ENCODE measurements at places on chromosomes 6 and 20.

- DNase-seq = no peak
Measured at GRCh38 chr6:159104931-159105330, 60.1 kb upstream of the TAGAP start.

- DNase-seq = no peak
Measured at GRCh38 chr6:8705435-8706020, 270.2 kb upstream of the SLC35B3 start.

DNA sequence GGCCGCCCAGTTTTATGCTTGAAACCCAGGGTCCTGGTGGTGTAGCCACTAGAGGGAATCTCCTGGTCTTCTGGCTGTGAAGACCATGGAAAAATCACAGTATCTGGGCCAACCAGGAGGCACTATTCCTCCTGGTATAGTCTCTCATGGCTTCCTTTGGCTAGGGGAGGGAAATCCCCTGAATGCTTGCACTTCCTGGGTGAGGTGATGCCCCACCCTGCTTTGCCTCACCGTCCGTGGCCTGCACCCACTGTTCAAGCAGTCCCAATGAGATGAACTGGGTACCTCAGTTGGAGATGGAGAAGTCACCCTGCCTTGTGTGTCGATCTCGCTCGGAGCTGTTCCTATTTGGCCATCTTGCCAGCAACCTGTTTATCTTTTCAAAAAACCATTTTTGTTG, 10.1 kb upstream of the ZNF337 start:
- no peak for DNase-seq

GRCh38 chr6:56842686-56843475, 112.0 kb upstream of the BEND6 start:
- no peak for DNase-seq

DNA sequence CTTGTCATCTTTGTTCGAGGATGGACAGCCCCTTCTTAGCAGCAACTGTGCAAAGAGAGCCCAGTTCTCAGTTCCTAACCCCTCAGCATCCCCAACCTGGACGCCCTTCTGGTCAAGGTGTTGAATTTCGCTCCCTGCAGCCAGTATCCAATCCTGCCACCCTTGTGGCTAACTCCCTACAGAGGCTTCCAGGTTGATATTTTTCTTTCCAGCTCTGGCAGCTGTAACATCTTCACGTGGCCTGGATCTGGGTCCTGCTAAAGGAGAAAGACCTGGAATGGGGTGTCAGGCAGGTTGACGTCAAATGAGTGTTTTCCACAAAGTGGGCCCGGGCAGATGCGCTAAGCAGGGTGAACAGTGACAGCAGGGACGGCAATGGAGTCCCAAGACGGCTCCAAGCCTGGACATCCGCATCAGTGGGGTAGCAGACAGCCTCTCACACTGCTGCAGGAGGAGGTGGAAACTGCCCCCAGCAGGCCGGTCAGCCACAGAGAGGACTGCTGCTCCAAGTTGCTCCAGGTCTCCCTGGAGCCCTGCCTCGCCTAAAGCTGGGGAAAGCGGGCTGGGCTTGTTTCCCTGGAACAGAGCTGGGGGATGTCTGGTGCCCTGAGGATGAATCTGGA, 1.0 kb upstream of the YTHDF1 start:
- no peak for DNase-seq

GRCh38 chr20:35318502-35319157, 26.4 kb upstream of the FAM83C start:
- no peak for DNase-seq

DNA sequence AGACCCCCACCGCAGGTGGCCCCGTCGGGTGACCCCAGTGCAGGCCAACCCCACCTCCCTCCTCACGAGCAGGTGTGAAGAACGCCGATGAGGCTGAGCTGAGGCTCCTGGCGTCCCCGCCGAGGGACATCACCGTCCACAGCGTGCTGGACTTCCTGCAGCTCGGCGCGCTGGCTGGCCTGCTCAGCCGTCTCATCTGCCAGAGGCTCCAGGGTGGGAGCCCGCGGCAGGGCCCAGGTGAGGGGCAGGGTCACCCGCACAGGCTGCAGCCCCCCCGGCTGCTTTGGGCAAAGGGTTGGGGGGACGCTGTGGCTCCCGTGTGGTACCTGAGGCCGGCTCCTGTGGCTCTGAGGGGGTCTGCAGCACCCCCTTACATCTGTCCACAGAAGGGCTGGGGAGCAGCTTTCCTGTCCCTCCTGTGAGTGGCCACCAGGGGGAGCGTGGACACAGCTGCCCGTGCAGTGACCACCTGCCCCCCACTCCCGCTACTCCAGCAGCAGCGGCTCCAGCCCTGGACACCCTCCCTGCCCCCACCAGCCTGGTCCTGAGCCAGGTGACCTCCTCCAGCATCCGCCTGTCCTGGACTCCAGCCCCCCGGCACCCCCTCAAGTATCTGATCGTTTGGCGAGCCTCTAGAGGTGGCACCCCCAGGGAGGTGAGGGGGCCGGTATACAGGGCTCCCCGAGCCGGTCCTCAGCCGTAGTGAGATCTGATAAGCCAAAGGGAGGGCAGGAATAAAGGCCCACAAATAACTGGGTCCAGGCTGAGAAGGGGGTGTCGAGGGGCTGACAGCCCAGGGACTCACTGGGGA, 16.5 kb downstream of the COL20A1 start:
- DNase-seq = no peak

- peak; percentile 17 for DNase-seq
Measured at GRCh38 chr20:49534255-49534712, 33.7 kb downstream of the PTGIS start.

- no peak for DNase-seq
Measured at GRCh38 chr6:107813555-107814194, 10.4 kb downstream of the SCML4 start.

DNA sequence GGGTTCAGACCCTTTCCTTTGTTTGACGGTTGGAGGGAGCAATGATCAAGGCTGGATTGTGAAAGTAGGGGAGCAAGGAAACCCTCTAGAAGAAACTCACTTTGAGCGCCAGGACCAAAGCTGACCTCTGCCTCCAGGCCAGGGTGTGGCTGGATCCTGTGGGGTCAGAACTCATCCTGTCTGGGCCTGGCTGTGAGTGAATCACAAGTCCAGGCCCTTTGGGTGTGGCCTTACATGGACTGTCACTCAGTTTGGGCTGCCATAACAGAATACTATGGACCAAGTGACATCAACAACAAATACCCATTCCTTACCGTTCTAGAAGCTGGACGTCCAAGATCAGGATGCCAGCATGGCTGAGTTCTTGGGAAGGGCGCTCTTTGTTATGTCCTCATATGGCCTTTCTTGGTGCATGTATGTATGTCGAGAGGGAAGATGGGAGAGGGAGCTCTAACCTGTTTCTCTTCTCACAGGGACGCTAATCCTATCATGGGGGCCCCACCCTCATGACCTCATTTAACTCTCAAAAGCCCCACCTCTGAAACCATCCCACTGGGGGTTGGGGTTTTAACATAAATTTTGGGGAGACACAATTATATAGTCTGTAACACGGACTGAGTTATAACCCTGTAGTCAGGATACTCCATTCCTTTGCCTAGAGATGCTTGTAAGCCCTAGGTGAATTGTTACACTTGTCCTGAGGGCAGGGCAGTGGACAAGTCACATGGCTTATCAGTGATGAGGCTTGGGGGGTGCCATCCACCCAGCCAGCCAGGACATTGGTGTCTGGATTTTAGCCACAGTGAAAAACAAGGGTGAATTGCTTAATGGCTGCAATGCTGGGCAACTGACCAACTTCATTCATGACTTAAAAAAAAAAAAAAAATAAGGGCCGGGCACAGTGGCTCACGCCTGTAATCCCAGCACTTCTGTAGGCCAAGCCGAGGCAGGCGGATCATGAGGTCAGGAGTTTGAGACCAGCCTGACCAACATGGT, 80.0 kb downstream of the TRMT11 start:
- no peak for DNase-seq

DNA sequence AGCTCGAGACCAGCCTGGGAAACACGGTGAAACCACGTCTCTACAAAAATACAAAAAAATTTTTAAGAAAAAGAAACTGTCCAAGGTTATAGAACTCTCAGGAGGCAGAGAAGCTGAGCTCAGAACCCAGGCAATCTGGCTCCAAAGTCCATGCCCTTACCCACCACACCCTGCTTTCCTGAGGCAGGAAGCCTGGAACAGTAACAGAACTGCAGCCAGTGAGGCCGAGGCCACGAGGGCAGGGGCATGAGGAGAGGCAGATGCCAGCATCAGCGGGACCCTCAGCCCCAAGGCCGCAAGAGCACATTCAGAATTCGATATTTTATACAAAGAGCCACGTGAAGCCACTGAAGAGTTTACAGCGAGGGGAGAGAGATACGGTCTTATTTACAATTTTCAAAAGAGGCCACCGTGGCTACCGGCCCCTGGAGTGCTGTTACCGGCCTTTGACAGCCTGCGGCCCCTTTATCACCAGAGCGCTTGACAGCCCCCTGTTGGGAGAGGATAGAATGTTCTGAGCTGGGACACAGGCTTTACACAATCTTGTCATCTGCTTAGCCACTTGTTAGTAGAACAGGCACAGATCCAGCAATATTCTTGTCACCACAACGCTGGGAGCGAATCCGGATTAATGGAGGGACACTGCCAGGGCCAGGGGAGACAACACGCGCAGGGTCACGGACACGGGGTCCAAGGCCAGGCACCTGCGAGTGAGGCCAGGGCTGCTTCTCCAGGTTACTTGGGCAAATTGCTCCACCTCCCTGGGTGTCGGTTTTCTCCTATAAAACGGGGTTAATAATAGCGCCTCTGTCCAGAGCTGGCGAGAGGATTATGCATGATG, 5.6 kb downstream of the SPATA2 start:
- no peak for DNase-seq

DNA sequence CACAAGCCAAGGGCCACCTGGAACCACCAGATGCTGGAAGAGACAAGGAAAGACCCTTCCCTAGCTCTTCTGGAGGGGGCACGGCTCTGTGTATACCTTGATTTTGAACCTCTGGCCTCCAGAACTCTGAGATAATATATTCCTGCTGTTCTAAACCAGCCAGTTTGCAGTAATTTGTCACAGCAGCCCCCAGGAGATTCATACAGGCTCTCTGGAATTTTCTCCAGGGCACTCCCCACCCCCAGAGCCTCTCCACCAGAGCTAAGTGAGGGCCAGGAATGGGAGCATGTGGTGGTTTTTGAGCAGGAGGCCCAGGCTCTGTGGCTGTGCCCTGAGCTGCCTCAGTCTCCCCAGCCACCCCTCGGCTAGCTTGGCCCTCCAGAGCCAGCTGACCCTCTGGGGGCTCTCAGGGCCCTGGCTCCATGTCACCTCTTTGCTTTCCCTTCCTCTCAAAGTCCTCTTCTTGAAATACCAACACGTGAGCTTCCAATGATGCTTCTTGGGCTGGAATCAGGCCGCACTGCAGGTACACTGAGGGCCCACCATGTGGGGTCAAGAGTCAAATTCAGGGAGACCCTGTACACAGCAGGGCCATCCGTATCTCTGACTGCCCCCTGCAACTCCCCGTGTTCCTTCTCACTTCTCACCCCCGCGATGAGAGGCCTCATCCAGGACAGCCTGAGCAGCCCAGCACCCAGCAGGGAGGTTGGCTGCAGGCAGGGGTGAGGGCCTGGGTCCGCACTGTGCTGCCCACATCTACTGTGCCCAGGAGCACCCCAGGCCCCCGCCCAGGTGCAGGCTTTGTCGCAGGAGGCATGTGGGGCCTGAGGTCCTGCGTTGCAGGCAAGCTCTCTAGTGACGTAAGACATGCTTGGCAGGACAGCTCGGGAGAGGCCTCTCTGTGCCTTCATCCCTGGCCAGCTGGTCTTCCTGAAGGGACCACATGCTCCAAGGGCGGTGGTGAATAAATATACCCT, 155.5 kb downstream of the ANKRD60 start:
- no peak for DNase-seq

- DNase-seq = no peak
Measured at GRCh38 chr6:108793516-108794251, 54.5 kb upstream of the ARMC2 start.

DNA sequence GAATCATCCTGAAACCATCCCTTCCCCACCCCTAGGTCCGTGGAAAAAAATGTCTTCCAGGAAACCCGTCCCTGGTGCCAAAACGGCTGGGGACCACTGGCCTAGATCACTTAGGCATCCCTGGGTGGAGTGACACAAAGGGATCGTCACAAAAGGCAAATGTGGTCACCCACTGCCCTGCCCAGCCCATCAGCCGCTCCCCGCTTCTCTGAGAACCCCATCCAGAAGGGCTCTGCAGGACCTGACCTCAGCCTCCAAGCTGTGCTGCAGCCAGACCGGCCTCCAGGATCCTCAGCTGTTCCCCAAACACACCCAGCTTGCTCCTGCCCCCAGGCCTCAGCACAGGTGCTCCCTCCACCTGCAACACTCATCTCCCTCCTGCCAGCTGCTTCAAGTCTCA, 61.6 kb downstream of the PREX1 start:
- DNase-seq = no peak

- no peak for DNase-seq
Measured at GRCh38 chr6:34953061-34954025, 64.3 kb downstream of the ANKS1A start.
